ENCODE measurements at places on chromosomes 6 and 20.
A peak's percentile ranks its signal among the peaks of the same experiment; 100 is the strongest.

- no peak for DNase-seq
Measured at GRCh38 chr6:100305209-100305869, 159.4 kb downstream of the SIM1 start.

- no peak for DNase-seq
Measured at GRCh38 chr6:28280595-28281287, 631 bp upstream of the PGBD1 start.

GRCh38 chr6:81940451-81940985 lies 188.0 kb upstream of the TENT5A start:
- DNase-seq: no peak

GRCh38 chr6:85764844-85765243 lies 122.2 kb upstream of the SYNCRIP start:
- no peak for DNase-seq

GRCh38 chr20:40860487-40860902 lies 168.1 kb upstream of the TOP1 start:
- no peak for DNase-seq

- DNase-seq: no peak
Measured at GRCh38 chr6:28767133-28767532, 156.7 kb downstream of the TRIM27 start.

DNA sequence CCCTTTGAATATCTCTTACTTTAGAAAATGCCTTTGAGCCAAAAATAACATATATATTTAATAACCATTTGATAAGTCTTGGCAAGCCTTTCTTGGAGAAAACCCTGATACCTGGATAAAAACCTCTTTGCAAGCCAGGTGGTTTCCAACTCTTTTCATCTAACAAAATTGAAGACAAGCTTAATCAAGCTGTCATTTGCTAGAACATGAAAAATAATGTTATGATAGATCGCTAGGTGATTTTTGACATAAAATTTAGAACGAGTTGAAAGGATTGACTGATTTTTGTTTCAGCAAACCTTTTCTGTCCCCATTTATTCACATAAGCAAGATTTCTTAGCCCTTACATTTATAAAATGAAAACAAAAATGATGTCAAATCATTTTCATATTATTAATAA lies 44.6 kb downstream of the ABRACL start:
- DNase-seq: no peak

- no peak for DNase-seq
Measured at GRCh38 chr6:32854376-32855178, 585 bp downstream of the PSMB9 start.

DNA sequence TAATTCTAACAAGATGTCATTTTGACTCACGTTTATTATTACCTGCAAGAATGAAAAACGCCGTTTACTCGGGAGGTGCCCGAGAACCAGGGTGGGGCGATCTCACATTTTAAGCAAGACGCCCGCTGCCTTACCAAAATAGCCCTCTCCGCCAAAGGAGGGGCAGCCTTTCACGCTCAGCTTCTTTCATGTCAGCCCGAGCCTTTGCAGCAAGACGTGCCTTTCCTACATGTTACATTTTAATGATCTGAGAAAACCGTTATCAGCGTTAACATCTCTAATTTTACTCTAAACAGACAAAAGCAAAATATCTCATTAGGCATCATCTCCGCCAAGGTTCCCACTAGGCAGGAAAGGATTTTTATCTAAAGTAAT lies 2.0 kb downstream of the BACH2 start:
- peak; percentile 28 for DNase-seq

DNA sequence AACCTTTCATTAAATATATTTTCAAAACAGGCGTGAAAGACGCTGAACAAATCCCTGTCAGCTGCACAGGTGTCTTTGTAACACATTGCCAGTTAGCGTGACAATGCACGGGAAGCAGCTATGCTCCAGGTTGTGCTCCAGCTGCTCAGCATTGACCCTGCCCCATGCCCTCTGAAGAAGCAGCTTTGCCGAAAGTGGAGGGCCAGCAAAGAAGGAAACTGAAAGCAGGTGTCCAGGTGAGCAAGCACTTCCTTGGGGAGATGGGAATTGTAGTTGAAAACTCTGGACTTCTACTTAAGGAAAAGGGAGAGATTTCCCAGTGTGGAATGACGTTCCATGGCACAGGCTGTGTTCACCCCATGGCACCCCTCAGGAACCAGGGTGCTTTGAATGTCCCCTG lies 125.7 kb downstream of the TTLL2 start:
- DNase-seq: no peak

All from SK-N-DZ (cell line).